Activated CD4-positive, alpha-beta T cell treated with anti-CD3 and anti-CD28 coated beads, Interleukin-2, amount 10 ng/mL, durations not matched to agents 7 days and 5 days (primary cell): ENCODE measurements at places on chromosomes 4 and X. TPM values are rescaled to one million over a fixed set of nuclear protein-coding genes. Genes with fewer than 3 reads are reported as not detected.

- DNase-seq: no peak
- no peak overlapping the region for H3K27ac ChIP-seq
- H3K27me3 ChIP-seq: peaks cover 7% of the 10 kb centered on the region
Measured at GRCh38 chrX:2751291-2751690, 549 bp upstream of the XG start.

- no peak overlapping the region for H3K4me3 ChIP-seq
- H3K36me3 ChIP-seq: no peaks in the 10 kb centered on the region
- no peak for DNase-seq
- H3K27me3 ChIP-seq: no peaks in the 10 kb centered on the region
- no peak overlapping the region for H3K27ac ChIP-seq
Measured at GRCh38 chr4:85854546-85854945, 379.6 kb downstream of the ARHGAP24 start.

DNA sequence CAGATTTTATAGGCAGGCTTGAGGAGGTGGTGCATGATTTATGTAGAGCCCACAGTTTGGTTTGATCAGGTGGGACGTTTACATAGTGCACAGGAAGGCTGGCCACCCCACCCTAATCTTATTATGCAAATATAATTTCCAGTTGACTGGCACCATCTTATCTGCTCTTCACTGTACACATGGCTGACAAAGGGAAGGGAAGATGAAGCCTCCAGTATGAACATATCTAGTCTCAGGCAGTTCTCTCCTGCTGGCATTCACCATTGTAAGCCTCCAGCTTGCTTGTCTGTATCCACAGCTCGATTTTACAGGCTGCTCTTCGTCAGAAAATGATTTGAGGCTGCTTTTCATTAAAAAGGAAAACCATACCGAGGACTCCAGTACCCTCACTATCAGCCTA is 278.3 kb downstream of the TECRL start:
- no peak for DNase-seq
- H3K4me3 ChIP-seq: no peak overlapping the region
- H3K27ac ChIP-seq: no peak overlapping the region
- H3K4me1 ChIP-seq: no peaks in the 10 kb centered on the region

DNA sequence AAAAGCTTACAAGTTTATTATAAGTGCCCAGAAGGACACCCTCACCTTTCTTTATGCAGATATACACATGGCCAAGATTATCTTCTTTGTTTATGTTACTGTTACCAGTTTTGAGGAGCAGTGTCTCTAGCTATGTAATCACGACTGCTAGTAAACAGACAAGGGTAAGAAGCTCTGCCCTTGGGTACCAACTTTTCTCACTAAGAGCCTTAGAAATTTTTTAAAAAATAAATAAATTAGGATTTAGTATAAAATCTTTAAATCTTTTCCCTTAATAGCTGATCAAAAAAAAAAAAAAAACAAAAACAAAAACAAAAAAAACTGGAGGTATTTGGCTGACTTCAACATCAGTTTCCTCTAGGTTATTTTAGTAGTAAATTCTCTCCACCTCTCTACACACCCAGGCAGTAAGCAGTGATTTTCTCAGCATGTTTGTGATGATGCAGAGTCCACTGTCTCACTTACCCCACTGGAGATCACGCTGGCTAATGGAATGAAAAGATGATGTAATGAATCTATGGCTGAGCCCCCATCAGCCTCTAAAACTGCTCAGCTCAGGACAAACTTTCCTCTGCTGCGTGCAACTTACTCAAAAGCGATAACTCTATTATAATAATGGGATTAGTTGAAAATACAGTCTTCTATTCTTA is 125.9 kb downstream of the FRYL start:
- DNase-seq: no peak
- no peak overlapping the region for H3K27ac ChIP-seq
- no peak overlapping the region for H3K4me3 ChIP-seq
- H3K27me3 ChIP-seq: no peaks in the 10 kb centered on the region

DNA sequence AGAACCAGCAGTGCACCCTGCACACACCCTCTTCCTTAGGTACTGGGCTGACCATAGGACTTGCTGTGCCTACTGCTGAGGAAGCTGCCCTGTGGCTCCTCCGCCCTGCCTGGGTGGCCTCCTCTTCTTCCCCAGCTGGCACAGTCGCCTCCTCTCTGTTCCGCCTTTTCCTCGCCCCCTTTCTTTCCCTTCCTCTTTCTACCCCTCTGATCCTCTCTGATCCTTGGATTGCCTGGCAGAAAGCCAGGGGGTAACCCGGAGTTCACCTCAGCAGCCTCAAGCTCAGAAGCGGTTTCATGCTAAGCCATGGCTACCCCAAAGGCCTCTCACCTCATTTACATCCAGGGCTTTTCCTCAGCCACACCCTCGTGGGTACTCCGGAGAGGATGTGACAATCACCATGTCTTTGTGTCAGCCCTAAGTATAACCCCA is 136.2 kb downstream of the SMIM20 start:
- H3K4me1 ChIP-seq: peaks cover 4% of the 10 kb centered on the region
- H3K27ac ChIP-seq: no peak overlapping the region
- no peaks in the 10 kb centered on the region for H3K36me3 ChIP-seq

- H3K4me3 ChIP-seq: no peak overlapping the region
- no peaks in the 10 kb centered on the region for H3K36me3 ChIP-seq
- DNase-seq: no peak
- H3K4me1 ChIP-seq: no peaks in the 10 kb centered on the region
Measured at GRCh38 chr4:77443941-77444340, 161.7 kb upstream of the CXCL13 start.

Gene TLR2
- total RNA-seq: 0.97 TPM

- H3K4me1 ChIP-seq: no peaks in the 10 kb centered on the region
- H3K27me3 ChIP-seq: no peaks in the 10 kb centered on the region
- H3K4me3 ChIP-seq: no peak overlapping the region
- H3K27ac ChIP-seq: no peak overlapping the region
- DNase-seq: no peak
Measured at GRCh38 chr4:188400451-188400850, 261.2 kb downstream of the TRIML1 start.

Gene CENPVL1
- total RNA-seq: not detected

GRCh38 chrX:135484641-135485289 is 35.7 kb upstream of the INTS6L start:
- H3K36me3 ChIP-seq: no peaks in the 10 kb centered on the region
- peaks cover 2% of the 10 kb centered on the region for H3K27me3 ChIP-seq

DNA sequence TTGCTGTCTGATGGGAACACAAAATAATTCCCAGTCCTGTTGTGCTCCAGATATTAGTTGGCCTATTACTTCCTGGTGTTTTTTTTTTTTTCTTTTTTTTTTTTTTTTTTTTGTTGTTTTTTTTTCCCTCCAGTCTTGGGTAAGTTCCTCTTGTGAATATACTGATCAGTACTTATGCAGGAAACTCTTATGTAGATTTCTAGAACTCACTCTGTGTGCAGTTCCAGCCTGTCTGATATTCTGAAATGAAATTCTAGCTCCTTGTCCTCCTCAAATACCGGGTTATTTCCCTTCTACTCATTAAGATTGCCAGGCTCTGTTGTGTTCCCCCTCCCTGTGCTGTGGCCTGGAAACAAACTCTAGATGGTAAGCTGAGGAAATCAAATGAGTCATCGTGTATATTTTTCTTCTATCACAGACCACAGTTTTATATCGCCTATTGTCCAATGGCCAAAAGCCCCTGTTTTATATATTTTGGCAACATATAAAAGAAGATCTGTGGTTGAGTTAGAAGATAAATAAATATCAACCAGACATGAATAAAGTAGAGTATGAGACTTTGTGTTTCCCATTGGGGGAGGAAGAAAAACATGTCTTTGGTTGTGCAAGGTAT is 124.3 kb upstream of the UGT8 start:
- H3K27ac ChIP-seq: no peak overlapping the region
- DNase-seq: no peak
- no peak overlapping the region for H3K4me3 ChIP-seq
- H3K27me3 ChIP-seq: no peaks in the 10 kb centered on the region

GRCh38 chrX:136228839-136229207 is 22.4 kb downstream of the MAP7D3 start:
- H3K4me1 ChIP-seq: peaks cover 29% of the 10 kb centered on the region
- H3K4me3 ChIP-seq: no peak overlapping the region
- peaks cover 44% of the 10 kb centered on the region for H3K36me3 ChIP-seq
- no peaks in the 10 kb centered on the region for H3K27me3 ChIP-seq
- no peak for DNase-seq

Gene PABPC1L2A
- not detected for total RNA-seq

Gene MMRN1
- total RNA-seq: 0.40 TPM

DNA sequence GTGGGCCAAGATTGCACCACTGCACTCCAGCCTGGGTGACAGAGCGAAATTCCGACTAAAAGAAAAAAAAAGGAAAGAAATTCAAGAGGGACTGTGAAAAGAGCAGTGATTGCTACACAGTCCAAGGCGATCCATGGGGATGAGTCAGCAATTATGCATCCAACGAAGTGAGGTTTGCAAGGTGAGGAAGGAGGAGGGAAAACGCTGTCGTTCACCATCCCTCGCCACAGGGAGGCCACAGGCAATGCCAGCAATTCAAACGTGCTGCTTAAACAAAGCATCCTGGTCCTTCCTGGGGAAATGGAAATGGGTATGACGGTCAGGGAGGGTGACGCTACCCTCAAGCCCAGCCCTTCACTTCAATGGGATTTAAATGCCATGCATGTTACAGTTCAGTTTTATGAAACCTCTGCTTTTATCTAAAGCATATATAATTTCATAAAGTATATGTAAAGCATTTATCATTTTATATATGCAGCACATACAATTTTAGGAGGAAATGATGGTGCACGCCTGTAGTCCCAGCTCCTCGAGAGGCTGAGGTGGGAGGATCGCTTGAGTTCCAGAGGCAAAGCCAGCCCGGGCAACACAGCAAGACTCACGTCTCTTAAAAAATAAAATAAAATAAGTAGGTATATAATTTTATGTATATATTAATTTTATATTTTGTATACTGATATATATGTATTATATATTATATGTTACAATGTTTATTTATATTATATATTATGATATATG is 108.7 kb downstream of the DHRSX start:
- no peak overlapping the region for H3K27ac ChIP-seq
- H3K36me3 ChIP-seq: peaks cover 15% of the 10 kb centered on the region
- no peak for DNase-seq
- H3K4me1 ChIP-seq: no peaks in the 10 kb centered on the region
- no peaks in the 10 kb centered on the region for H3K27me3 ChIP-seq

GRCh38 chrX:13890806-13891205 is 73.9 kb upstream of the GPM6B start:
- H3K27ac ChIP-seq: no peak overlapping the region
- no peaks in the 10 kb centered on the region for H3K27me3 ChIP-seq
- H3K4me1 ChIP-seq: no peaks in the 10 kb centered on the region
- no peak for DNase-seq

Gene CHRDL1
- not detected for total RNA-seq

Gene FAT4
- total RNA-seq: not detected

Gene FGFR3
- total RNA-seq: 0.27 TPM

DNA sequence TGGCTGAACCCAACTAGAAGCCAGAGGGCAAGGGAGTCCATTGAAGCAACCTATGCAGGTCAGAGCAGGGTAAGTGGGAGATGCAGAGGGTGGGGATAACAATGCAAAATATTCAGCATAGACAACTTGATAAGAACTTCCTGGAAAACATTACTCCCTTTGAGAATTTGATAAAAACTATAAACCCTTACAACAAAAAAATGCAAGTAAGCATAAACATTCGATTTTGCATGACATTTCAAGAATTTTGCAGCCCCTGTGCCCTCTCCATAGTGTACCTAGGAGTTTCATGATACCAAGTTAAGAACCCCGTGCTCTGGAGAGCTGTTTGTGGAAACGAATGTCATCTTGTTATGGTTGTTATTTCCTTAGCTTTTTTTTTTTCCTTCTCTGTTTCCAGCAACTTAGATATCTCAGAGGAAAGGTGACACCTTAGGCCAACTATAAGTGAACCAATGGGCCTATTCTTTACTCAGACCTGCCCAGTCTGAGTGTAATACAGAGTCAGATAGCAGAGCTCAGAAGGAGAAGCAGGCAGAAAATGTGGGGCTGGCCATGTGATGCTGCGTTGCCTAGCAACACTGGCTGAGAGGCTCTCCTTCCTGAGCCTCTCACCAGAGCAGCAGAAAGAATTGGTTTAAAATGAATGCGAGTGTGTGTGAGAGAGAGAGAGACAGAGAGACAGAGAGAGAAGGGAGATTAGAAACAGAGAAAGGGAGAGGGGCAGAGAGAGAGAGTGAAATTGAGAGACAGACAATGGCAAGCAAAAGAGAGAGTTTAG is 36.7 kb upstream of the GABRQ start:
- no peak for DNase-seq
- H3K27ac ChIP-seq: no peak overlapping the region
- H3K4me1 ChIP-seq: no peaks in the 10 kb centered on the region
- peaks cover 2% of the 10 kb centered on the region for H3K27me3 ChIP-seq
- H3K4me3 ChIP-seq: no peak overlapping the region

Gene COL25A1
- not detected for total RNA-seq

DNA sequence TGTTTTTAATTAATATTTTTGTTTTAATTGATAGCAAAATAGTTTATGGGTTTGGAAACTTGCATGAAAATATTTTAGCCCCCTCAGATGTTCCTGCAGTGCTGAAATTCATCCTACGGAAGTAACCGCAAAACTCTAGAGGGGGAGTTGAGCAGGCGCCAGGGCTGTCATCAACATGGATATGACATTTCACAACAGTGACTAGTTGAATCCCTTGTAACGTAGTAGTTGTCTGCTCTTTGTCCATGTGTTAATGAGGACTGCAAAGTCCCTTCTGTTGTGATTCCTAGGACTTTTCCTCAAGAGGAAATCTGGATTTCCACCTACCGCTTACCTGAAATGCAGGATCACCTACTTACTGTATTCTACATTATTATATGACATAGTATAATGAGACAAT is 40.4 kb downstream of the MAP7D3 start:
- DNase-seq: no peak
- no peak overlapping the region for H3K4me3 ChIP-seq
- H3K36me3 ChIP-seq: peaks cover 2% of the 10 kb centered on the region
- no peaks in the 10 kb centered on the region for H3K27me3 ChIP-seq
- peaks cover 4% of the 10 kb centered on the region for H3K4me1 ChIP-seq
- no peak overlapping the region for H3K27ac ChIP-seq

Gene XAGE1A
- not detected for total RNA-seq

DNA sequence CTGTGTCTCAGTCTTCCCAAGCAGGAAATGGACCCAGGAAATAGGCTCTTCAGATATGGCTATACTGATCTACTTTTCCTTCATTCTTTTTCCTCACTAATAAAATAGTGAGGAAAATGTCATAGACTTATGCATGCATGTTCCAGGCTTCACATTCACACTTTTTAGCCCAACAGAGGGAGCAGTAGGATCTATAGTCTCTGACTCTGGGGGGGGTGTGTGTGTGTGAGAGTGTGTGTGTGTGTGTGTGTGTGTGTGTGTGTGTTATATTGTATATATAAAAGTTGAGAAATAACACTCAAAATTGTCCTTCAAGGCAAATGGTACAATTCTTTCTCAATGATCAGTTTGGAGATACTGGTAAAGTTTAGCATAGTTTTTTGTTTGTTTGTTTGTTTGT is 297.2 kb upstream of the GALNT7 start:
- H3K4me1 ChIP-seq: no peaks in the 10 kb centered on the region
- no peak for DNase-seq
- no peak overlapping the region for H3K4me3 ChIP-seq
